ENCODE measurements at places on chromosomes 4 and X.
A peak's percentile ranks its signal among the peaks of the same experiment; 100 is the strongest.

DNA sequence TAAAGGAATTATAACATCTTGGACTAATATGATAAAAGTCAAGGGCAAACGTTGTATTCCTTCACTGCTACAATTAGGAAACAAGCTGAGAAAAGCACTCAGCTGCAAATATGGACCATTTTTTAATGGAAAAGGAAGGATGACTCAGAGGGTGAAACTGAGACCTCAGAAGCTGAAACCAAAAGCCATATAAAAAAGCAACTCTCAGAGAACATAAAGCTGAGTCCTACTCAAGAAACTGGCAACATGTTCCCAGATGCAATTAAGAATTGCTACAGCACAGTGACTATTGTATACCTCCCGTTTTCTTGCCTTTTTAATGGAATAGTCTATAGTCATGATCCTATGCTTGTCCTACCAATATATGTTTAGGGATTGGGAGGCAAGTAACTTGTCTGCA, 1106.4 kb upstream of the INTU start:
- DNase-seq: no peak

GRCh38 chr4:107747748-107748486, 27.9 kb upstream of the PAPSS1 start:
- DNase-seq: no peak

GRCh38 chr4:41303372-41304118, 46.8 kb downstream of the UCHL1 start:
- no peak for DNase-seq

DNA sequence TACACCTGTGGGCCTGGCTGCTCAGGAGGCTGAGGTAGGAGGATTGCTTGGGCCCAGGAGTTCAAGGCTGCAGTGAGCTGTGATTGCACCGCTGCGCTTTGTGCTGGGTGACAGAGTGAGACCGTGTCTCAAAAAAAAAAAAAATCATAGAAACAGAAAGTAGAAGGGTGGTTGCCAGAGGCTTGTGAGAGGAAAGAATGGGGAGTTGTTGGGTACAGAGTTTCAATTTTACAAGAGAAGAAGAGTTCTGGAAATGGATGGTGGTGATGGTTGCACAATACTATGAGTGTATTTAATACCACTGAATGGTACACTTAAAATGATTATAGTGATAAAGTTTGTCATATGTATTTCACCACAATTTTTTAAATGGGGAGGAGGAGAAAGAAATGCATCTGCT, 10.2 kb upstream of the GLOD5 start:
- no peak for DNase-seq

GRCh38 chrX:49184294-49185281, 1.6 kb downstream of the PRICKLE3 start:
- DNase-seq: peak; percentile 64

GRCh38 chrX:48761674-48762471, at the start of gene GLOD5:
Gene GLOD5, plus strand, starts transcription at chrX:48761747. Its CDS starts 44 bp downstream, at chrX:48761791.
- no peak for DNase-seq

- DNase-seq: no peak
Measured at GRCh38 chr4:77777135-77777807, 41.9 kb downstream of the CNOT6L start.

DNA sequence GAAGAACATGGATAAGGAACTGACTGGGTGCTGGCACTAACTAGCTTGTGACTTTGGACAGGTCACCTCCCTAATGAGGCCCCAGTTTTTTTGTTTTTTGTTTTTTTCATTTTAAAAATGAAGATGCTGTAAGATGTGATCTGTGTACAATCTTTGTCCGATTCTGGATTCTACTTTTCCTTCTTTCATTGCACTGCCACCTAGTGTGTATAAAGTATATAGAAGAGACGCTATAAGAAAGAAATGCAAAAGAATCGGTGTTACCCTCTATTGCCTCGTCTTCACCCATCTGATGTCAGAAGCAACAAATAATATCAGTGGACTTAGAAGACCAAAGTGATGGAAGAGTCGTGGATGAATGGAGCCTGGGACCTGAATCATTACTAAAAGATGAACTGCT, 58.6 kb upstream of the P2RY10 start:
- DNase-seq: no peak

DNA sequence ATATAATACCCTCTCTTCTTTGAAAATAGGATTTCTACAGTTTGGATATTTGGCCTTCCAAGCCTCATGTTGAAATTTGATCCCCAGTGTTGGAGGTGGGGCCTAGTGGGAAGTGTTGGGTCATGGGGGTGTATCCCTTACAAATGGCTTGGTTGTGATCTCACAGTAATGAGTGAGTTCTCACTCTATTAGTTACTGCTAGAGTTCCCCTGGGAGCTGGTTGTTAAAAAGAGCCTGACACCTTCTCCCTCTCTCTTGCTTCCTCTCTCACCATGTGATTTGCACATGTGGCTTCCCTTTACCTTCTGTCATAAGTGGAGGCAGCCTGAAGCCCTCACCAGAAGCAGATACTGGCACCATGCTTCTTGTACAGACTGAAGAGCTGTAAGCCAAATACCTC, 73.9 kb downstream of the HDAC8 start:
- no peak for DNase-seq

GRCh38 chr4:89316931-89317366, 9.3 kb upstream of the GPRIN3 start:
- no peak for DNase-seq

DNA sequence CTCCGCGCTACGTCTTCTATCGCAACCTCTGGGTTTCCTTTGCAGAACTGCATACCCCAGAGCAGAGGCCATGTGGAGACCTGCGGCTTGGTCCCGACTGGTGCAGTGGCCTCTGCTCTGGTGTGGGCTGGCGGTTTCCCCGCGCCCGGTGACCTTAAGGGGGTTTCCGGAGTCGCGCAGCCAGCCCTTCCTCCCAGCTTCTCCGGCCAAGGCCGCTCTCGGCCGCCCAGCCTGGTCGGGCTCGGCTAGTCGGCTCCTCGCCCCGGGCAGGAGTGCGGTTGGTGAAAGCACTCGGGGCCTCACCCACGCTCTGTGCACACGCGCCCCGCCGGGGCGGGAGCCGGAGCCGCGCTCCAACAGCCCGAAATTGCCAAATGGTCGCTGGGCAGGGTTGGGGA, 84.9 kb downstream of the BCOR start:
- no peak for DNase-seq

- DNase-seq: no peak
Measured at GRCh38 chrX:15903186-15903681, 48.6 kb upstream of the AP1S2 start.

DNA sequence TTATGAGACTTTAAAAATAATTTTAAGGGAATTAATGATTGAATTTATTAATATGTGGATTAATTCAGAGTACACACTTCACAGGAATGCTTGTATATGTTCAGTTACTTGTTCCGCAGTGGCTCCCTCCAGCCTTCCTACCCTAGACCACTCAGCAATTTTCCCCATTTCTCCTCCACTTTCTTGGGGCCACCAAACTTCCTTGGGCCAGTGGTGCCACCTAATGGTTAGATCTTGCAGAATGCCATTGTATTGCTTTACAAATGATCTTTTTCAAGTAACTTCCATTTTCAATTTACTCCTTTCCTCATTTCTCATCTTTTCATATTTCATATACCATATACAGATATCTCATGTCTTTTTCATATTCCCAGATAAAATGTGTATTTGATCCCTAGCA, 3.6 kb upstream of the RNF175 start:
- DNase-seq: no peak

DNA sequence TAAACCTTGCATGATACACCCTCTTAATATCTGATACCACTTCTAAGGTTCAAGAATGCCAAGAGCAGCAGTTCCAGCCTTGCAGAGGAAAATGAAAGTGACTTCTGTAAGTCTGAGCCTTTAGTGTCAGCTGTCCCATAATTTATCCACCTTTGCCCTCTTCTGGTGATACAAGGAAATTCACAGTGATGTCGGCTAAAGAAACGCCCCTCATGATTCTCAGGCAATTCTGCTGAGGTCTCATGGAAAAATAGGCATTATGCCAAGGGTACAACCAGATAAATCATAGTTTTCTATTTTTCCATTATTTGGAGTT, 172.2 kb upstream of the CXCL13 start:
- DNase-seq: peak; percentile 10

DNA sequence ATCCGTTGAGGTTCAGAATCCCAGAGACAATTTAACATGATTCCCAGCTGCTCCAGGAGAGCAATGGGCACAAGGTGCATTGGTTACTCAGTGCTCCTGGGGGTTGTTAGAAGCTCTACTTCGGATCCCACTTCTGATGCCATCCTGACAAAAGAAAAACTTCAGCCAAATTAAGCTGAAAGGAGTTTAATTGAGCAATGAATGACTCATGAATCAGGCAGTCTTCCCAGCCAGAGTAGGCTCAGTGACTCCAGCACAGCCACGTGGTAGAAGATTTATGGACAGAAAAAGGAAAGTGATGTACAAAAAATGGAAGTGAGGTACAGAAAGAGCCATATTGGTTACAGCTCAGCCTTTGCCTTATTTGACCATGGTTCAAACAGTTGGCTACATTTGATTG, 95.7 kb downstream of the PWWP3B start:
- no peak for DNase-seq

- no peak for DNase-seq
Measured at GRCh38 chr4:177380730-177381287, 61.4 kb downstream of the AGA start.
